Left ventricle myocardium superior (tissue), 1 donor: ENCODE measurements at places on chromosomes 11 and 22. TPM values are rescaled to one million over a fixed set of nuclear protein-coding genes. Genes with fewer than 3 reads are reported as not detected.

Gene ARHGEF17
- total RNA-seq, result 52.0 TPM

Gene VPREB3
- 0.97 TPM for total RNA-seq

- DNase-seq, result no peak
Observed at GRCh38 chr22:43391306-43391705, 20.5 kb upstream of the MPPED1 start.

Gene SLC7A4
- 0.30 TPM for total RNA-seq

Gene UPK3A
- total RNA-seq, result 0.25 TPM
